Foreskin keratinocyte (primary cell): ENCODE measurements at places on chromosomes 16 and 17.
A peak's percentile ranks its signal among the peaks of the same experiment; 100 is the strongest.

GRCh38 chr17:79931817-79932309, 92.6 kb upstream of the CBX4 start:
- DNase-seq: no peak

GRCh38 chr17:9941305-9941704, 36.2 kb upstream of the RCVRN start:
- DNase-seq: no peak

DNA sequence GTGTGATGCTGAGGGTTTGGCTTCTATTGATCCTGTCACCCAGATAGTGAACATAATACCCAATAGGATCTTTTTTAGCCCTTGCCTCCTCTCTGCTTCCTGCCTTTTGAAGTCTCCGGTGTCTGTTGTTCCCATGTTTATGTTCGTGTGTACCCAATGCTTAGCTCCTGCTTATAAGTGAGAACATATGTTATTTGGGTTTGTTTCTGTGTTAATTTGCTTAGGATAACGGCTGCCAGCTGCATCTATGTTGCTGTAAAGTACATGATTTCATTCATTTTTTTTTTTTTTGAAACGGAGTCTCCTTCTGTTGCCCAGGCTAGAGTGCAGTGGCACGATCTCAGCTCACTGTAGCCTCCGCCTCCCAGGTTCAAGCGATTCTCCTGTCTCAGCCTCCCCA, 23.0 kb downstream of the DUS2 start:
- no peak for DNase-seq

DNA sequence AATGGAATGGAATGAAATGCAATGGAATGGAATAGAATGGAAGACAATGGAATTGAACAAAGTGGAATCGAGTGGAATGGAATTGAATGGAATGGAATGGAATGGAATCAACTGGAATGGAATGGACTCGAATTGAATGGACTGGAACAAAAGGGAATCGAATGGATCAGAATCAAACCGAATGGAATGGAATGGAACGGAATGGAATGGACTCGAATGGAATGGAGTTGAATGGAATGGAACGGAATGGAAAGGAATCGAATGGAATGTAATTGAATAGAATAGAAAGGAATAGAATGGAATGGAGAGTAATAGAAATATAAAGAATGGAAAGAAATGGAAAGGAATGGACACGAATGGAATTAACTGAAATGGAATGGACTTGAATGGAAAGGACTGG, 475.2 kb upstream of the WSB1 start:
- peak; percentile 25 for DNase-seq

GRCh38 chr16:52546291-52547003, 496 bp downstream of the TOX3 start:
- DNase-seq: no peak

- DNase-seq: no peak
Observed at GRCh38 chr17:57186226-57187019, 69.9 kb upstream of the MSI2 start.

- no peak for DNase-seq
Observed at GRCh38 chr16:78306361-78306760, 206.9 kb downstream of the WWOX start.

GRCh38 chr17:48960834-48961515, 7.4 kb downstream of the GIP start:
- no peak for DNase-seq

GRCh38 chr16:59324462-59324861, 590.3 kb upstream of the GOT2 start:
- DNase-seq: peak; percentile 8
